OCI-M1 (cell line): ENCODE measurements at places on chromosomes 6 and 20.

- no peak for DNase-seq
These were observed 15.7 kb downstream of the SLC23A2 start for GRCh38 chr20:4985658-4986057.

GRCh38 chr6:64850121-64850520, 856.9 kb downstream of the EYS start:
- DNase-seq: no peak

DNA sequence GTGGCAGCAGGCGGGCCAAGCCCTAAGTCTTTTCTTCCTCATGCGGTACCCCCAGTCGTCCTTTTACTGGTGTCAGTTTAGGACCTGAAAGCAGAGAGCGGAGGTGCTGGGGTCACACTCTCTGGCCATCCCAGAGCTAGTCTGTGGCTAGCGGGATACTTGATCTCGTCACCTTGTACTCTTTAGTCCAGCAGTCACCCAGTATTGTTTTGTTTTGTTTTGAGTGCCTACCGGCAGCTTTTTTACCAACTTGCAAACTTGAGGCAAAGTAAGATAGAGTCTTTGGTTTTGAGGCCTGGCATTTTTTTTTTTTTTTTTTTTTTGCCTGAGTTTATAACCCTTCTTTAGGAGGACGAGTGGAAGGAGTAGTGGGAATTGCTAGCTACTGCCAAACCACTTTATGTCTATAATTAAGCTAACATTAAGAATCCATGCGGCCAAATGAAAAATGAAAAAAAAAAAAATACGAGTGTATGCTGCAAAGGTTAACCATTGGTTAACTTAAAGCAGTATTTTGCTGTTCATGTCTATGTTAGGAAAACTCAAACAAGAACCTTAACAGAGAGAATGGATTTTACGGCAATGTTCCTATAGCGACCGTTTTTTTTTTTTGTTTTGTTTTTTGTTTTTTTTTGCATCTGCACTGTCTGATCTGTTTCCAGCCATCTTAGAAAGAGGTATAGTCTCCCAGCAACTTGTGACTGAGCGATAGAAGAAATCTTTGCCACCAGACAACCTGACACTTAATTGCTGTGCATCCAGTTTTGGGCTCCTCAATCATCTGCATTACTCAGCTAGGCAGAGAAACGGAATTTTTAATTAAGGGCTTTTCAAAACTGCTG, 56.9 kb downstream of the FAM217A start:
- DNase-seq: peak; percentile 49

- no peak for DNase-seq
These were observed 155.9 kb downstream of the QRSL1 start for GRCh38 chr6:106785298-106785697.

DNA sequence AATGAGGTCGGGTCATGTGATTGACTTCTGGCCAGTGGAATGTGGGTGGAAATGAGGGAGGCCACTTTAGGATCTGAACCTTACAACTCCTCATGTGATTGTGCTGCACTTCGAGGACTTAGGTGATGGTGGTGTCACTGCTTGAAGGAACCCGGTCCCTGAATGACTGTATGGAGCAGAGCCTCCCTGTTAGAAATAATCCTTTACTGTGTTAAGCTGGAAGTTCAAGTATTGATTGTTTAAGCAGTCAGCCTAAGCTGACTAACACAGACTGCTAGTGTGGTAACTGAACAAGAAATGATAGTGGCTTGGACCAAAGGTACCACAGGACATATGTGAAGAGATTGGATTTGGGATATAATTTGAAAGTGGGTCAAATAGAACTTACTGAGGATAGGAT, 138.0 kb downstream of the OPN5 start:
- no peak for DNase-seq

- peak; percentile 70 for DNase-seq
These were observed 45.3 kb upstream of the COL21A1 start for GRCh38 chr6:56292505-56293181.

DNA sequence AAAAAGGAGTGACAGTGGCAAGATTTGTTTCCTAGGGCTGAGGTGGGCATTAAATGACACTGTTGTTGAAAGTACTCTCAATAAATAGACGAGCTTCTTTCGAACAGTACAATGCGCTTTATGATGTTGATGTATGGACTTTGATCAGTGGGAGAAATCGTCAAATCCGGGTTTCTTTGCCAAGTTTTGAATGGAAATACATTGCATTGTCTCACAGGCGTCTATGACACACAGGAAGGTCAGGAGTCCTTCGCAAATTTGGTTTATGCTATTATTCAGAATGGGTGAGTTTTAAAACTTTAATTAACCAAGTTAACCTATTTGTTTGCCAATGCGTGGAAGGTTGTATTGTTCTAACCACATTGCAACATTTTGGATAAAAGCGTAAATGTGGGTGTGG, 547.3 kb upstream of the SLC35B3 start:
- no peak for DNase-seq

DNA sequence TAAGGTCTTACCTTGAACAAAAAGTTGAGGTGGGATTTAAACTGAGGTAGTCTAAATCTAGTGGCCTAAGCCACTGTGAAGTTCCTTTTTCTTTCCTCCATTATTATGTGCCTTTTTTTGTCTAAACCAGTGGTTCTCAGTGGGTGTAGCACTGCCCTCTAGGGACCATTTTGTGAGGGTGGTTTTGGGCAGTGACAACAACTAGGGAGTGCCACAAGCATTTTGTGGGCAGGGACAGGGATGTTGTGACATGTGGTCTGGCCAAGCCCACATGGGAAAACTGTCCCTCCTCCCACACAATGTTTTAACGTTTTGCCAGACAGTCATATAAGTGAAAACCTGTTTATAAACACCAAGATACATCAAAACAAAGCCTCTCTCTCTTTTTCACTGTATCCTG, 899.4 kb upstream of the FLRT3 start:
- DNase-seq: peak; percentile 80

DNA sequence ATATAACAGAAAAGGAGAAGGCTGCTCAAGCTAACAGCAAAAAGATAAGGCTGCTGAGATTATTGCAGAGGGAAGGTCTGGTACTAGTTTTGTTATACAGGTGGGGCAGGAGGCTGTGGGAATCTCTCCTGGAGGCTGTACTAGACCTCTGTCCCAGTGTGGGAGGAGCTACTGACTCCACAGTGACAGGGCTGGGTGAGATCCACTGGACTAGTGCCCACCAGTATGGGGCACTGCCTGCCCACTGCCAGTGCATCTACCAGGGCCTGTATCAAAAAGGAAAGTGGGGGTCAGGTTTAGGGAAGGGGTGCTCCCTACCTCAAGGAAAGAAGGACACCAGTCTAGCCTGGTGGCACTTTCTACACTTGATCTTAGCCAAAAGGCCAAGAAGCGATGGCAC, 30.1 kb downstream of the GSTA2 start:
- no peak for DNase-seq

DNA sequence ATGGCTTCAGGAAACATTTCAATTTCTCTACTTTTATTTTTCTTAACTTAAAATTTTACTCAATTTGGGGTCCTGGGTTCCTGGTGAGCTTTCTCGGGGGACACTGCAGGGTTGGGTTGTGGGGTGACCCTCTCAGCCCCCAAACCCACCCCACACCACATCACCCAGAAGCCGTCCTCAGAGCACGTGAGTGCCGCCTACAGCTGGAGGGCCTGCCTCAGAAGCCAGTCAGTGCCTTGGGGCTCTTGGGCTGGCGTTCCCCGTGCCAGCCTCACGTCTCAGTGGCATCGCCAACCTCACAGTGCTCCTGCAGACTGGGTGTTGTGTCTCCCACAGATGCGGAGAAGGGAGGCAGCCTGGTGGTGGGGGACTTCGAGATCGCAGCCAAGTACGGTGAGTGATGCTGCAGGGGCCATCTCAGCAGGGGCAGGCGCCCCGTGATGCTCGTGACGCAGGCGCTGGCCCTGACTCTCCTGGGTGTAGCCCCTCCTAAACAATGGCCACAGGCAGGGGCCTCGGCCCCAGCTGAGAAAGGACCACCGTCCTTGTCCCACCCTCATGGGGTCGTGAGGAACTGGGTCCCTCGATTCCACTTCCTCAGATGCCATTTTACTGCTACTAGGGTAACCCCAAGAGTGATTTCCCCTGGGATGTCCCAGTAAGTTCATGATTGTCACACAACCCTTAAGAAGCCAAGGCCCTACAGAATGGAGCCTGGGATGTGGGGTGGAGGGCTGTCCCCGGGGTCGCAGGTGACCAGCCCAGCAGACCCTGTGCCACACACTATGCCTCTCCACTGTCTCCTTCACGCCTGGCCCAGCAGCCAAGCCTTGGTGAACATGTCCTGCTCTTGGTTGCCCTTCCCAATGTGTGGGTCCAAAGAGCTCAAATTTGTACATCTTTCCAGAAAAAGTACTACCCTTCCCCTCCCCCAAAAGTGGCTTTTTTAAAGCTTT, 23.8 kb upstream of the PYGB start:
- DNase-seq: no peak

GRCh38 chr6:54029187-54029586, 82.1 kb upstream of the MLIP start:
- no peak for DNase-seq

GRCh38 chr6:157268835-157269234, 54.5 kb downstream of the TMEM242 start:
- no peak for DNase-seq
